ENCODE measurements at places on chromosomes 2 and 18.

DNA sequence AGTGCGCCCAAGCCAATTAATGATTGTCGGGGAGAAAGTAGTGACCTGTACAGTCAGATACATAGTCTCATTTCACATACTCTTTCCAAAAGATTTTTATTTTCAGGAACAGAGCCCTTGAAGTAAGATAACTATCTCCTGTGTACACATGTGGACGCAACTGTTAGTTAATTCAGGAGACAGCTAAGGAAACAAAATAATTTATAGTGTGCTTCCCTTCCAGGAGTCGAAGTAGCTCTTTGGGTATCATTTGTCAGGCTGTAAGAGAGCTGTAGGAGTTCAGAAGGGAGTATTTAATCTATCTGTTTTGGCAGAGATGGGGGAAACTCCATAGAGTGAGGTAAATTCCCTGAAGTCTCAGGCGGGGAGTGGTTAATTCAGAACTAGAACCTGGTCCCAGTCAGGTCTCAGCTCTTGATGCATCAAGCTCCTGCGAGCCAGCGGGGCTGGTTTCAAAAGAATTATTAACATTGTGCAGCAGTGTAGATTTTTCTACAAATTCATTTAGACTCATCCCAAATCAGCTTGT, 63.0 kb downstream of the MAPK4 start:
- DNase-seq = no peak

- no peak for DNase-seq
Measured at GRCh38 chr2:12651641-12652040, 65.1 kb upstream of the TRIB2 start.

- no peak for DNase-seq
Measured at GRCh38 chr2:22855081-22855480, 529.9 kb upstream of the KLHL29 start.

- DNase-seq = no peak
Measured at GRCh38 chr2:169091761-169092519, 22.6 kb downstream of the DHRS9 start.

Data from NCI-H2081 treated with DMSO at 0.1 percent for 48 hours (cell line).